ENCODE measurements at places on chromosomes 3 and 15.

DNA sequence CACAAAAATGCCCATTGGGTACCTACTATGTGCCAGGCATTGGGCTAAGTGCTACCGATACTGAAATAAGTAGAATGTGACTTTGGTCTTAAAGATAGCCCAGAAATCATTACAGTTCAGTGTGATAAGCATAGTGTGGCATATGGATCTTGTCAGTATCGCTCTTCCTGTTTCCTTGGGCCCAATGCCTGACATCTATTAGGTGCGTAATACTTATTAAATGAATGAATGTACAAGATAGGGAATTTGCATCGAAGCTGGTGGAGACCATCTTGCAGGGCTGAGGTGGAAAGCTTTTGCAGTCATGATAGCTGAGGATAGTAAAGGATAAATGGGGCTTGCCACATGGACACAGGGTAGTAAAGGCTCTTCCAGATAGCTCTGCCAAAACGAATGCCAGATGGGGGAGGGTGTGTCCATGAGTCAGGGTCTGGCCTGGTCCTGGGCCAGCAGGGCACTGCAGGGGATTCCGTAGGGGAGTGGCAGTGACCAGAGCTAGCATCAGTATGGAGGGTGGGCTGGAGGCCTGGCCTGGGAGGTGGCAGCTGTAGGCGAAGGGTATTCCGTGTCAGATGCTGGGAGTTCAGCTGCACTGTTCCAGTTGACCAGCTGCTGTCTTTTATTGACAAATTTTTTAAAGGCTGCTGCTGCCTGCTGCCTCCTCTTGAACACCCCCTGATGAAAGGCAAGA lies 23.5 kb downstream of the TSEN2 start:
- no peak for DNase-seq

GRCh38 chr3:119401503-119402440 lies 61.6 kb downstream of the TMEM39A start:
- no peak for DNase-seq

- no peak for DNase-seq
These were observed 365.1 kb upstream of the SLCO3A1 start for GRCh38 chr15:91488452-91488851.

GRCh38 chr3:43753741-43754715 lies 63.3 kb downstream of the ABHD5 start:
- no peak for DNase-seq

DNA sequence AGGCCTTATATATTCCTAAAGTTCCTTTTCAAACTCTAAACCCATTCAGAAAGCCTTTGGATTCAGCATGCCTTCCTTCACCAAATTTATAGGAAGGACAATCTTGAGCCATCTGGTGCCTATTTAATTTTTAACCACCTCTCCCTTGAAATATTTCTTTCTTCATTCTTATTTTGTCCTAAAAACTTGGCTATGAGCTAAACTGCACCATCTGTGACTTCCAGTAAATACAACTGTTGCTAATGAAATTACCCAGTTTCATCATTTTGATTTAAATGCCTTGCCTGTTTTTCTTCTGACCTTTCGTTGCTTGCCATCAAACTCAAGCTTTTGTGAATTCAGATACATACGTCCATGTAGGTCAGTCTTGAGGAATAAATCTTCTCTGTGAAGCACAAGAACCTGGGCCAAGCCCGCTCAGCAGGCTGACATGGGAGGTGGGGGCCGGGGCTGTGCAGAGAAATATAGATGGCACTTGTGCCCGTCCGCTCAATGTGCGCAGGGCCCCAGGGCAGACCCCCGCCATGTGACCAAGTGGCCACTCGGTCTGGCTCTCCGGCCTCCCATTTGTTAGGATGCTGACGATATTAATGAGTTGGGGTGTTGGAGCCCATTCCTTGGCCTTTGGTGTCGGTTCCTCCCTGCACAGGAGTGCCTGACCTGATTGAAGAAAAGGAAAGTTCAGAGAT lies 335.9 kb downstream of the VPS13C start:
- no peak for DNase-seq

- no peak for DNase-seq
These were observed 43.2 kb downstream of the P3H2 start for GRCh38 chr3:190077395-190078045.

- DNase-seq, result no peak
These were observed 62.7 kb downstream of the TCF12 start for GRCh38 chr15:56981160-56981559.

DNA sequence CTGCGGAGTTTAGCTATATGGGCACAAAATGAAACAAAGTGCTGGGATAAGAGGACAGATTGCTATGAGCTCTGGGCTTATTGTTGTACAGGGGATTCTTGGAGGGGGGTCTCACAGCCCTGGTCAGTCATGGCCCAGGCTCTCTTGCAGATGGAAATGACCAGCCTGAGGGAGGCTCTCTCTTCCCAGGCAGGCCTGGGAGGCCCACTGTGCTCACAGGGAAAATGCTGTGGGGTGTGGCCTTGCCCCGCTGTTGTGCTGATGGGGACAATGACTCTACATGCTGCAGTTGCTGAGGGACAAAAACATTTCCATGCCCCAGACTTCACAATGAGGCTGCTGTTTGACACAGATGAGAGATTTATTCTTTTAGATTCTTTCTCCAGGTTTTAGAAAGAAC lies 202.2 kb downstream of the KLF13 start:
- DNase-seq, result no peak
